ENCODE measurements at places on chromosomes 1 and 21. TPM values are rescaled to one million over a fixed set of nuclear protein-coding genes. Genes with fewer than 3 reads are reported as not detected.

The LDLRAD2 gene
- total RNA-seq = not detected

The LEMD1 gene
- not detected for total RNA-seq

The LRRC71 gene
- not detected for total RNA-seq

The DESI2 gene
- total RNA-seq = 58.9 TPM

The C1orf116 gene
- total RNA-seq = not detected

The CHIA gene
- not detected for total RNA-seq

The PCP4 gene
- not detected for total RNA-seq

The DDAH1 gene
- 168 TPM for total RNA-seq

The CHRNB2 gene
- not detected for total RNA-seq

The ERG gene
- 0.76 TPM for total RNA-seq

The ZNF697 gene
- total RNA-seq = 8.5 TPM

The RAB42 gene
- 6.1 TPM for total RNA-seq

The RHOU gene
- 1.8 TPM for total RNA-seq

The SYPL2 gene
- 0.13 TPM for total RNA-seq
